Stimulated activated CD8-positive, alpha-beta memory T cell treated with anti-CD3 and anti-CD28 coated beads, Interleukin-2, amount 100 ng/mL, for 1 hour (primary cell): ENCODE measurements at places on chromosomes 5 and 9.

DNA sequence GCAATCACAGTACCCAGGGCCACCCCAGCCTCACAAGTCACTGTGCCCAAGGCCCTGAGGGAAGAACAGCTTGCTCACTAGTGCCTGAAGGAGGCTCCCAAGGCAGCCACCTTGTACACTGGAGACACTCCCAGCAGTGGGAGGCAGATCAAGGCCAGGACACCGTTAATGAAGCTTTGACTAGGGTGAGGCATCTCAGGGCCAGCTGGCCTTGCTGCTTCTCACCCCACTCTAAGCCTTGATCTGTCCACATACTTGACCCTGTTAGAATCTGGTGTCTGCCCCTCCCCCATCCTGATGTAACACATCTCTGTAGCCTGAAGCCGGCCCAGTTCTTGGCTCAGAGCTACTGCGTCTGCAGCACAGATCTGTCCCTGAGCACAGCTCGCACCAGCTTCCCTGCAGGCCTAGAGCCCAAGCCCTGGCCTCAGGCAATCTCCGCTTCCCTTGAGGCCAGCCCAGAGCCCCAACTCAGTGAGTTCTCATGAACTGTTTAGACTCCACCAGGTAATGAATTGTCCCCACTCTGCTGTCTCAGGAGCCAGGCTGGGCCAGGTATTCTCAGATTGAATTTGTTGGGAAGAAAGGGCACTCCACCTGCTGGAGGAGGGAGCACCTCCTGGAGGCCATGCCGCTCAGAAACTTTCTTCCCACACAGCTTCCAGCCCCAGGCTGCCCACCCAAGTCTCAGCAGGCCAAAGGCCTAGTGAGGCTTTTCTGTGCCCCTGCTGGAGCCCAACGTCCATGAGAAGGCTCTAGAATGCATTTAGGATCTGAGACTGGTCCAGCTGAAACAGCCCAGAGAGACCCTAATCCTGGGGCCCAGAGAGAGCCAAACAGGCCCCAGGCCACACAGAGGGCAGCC, 13.4 kb upstream of the JADE2 start:
- no peak for DNase-seq

GRCh38 chr5:91998774-91999173, 615.7 kb upstream of the ARRDC3 start:
- DNase-seq = no peak

GRCh38 chr5:145739843-145740242, 95.3 kb downstream of the PRELID2 start:
- DNase-seq = no peak

GRCh38 chr5:137462816-137463520, 36.2 kb downstream of the SPOCK1 start:
- DNase-seq = no peak

DNA sequence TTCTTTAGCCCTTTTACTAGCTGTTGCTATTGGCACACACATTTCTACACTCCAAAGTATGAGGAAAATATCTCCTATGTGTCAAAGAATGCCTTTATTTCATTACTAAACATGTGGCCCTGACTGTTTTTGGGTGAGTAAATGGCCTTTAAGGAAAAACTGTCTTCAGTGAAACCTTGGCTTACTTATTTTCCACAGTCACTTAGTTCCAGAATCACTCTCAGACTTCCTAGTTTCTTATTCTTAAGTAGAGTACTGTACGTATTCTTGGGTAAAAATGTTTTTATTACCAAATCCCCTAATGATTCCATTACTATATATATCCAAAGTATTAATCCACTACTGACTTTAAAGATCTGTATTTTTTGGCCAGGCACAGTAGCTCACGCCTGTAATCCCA, 27.5 kb downstream of the ERP44 start:
- DNase-seq = no peak

- no peak for DNase-seq
These were observed 35.3 kb upstream of the RNF20 start for GRCh38 chr9:101498323-101498722.

DNA sequence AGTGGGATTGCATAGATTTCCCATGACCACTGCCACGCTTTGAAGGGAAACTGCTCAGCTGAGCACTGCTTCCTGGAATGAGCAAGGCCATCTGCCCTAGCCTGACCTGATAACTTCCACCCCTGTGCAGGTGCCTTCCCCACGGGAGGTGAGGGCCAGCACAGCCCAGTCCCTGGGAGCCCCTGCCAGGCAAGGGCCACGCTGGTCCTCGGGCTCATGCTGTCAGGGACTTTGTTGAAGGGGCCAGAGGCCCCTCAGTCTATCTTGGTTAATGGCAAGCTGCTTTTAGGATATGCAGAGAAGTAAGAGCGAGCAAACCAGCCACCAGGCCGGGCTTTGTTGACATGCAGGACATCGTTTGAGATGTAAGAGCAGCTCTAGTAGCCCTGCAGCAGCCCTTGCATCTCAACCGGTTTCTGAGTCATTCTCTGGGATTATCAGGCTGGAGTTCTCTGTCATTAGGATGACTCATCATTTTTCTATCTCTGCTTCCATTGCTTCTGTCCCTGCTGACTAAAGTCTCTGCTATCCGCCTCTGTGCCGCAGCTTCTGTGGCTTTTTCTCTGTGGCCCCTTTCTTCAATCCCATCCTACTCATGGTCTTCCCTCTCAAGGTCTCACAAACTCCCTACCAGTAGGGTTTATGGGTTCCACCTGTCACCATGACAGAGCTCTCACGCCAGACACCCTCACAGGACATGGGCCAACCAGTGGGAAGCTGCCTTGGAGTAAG, 30.6 kb upstream of the IQGAP2 start:
- DNase-seq = no peak

GRCh38 chr9:38019731-38020130, 49.3 kb downstream of the SHB start:
- no peak for DNase-seq

GRCh38 chr9:22244139-22245011, 202.2 kb upstream of the DMRTA1 start:
- no peak for DNase-seq

DNA sequence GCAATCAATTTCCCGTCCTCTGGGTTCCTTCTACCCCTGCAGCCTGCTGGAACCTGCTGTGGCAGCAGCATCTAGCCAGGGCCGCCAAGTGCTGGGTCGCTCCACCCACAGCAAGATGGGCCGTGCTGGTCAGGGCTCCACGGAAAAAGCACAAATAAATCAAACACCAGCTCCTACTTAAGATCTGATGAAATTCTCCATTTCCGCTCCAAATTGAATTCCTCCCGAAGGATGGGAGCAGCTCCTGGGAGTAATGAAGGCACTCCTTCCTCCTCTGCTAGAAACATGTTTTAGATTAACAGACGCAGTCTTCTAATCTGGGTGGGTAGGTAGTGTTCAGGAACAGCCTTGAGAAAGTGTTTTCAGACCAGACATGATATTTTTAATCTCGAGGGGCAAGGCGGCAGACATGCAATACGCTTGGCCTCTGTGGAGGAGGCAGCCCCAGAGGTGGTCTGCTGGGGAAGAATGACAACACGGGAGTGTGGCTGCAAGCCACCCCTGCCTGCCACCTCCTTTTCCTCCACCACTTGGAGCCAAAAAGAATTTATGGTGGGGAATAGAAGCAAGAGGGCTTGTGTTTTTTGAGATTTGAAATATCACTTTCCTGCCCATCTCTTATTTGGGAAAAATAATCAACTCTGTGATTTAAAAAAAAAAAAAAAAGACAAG, 194.1 kb downstream of the AOPEP start:
- DNase-seq = no peak

- DNase-seq = no peak
These were observed 19.5 kb downstream of the ANKH start for GRCh38 chr5:14851999-14852526.

DNA sequence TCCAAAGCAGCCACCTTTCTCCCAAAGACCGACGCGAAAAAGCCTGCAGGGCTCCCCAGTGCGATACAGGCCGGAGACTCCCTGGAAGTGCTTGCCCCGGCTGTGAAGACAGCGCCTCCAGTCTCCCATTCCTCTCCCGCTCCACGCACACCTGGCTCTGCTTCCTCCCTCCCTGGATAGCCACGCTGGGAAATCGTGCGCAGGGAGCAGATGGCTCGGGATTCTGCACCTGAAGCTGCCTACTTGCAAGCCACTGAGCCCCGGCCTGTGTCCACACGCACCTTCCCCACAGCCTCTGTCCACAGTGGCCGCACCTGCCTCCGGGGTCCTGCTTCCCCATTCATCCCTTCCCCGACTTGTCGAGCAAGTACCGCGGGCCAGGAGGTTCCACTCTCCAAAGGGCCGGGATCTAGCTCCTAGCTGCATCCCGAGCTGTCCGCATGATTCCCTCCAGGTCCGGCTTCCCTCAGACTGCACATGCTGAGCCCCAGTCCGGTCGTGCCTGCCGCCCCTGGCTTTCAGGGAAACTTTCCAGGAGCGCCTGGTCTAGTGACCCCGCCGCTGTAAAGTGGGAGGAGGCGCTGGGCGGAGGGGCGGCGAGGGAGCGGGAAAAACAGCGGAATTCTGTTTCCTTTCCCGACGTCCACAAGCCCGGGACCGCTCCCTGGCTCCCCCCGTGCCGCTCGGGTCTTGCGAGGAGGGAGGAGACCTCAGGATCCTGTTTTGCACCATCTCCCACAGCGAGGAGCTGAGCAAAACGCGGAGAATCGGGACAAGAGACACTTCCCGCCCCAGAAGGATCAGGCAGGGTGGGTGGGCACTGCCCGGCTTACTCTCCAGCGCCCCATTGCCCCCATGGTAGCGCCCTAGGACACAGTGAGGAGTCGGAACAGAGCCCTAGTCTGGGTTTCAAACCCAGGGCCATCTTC, 2.0 kb downstream of the SEMA6A start:
- no peak for DNase-seq

DNA sequence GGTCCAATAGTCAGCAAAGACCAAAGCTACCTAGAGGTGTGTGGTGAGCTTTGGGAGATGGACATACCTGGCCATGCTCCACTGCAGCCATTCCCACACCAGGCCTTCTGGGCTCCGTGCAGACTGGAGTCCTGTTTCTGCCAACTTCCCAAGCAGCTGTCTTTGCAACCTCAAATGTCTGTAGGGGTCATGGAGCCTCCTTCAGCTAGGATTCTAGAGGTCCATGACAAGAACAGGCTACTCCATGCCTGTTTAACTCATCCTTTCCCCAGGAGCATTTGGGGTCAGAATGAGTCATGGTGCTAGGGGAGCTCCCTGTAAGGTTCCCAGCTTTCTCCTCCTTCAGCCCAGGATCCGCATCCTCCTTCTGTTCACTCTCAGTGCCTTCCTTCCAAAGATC, 17.1 kb downstream of the VPS13A start:
- DNase-seq = no peak

- no peak for DNase-seq
These were observed 8.0 kb downstream of the MCC start for GRCh38 chr5:113480243-113480642.

DNA sequence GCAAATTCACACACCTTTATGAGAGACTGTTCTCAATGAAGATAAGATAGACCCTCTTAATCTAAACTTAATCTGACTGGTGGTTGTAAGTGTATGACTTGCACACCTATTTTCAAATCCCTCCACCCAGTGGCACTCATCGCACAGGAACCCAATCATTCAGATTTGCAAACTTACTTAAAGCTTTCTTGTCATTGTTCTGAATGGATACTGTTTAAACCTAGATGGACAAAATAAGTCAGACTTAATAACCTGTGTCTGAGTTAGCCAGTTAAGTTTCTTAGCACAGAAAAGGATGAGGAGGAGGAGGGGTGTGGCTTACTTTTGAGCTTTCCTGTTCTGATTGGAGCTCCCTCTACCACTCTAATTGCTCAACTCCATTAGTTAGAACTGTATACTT, 252.4 kb upstream of the CCNH start:
- DNase-seq = no peak

- DNase-seq = peak; percentile 94
These were observed 1.1 kb upstream of the TRIM41 start for GRCh38 chr5:181221792-181222629.

DNA sequence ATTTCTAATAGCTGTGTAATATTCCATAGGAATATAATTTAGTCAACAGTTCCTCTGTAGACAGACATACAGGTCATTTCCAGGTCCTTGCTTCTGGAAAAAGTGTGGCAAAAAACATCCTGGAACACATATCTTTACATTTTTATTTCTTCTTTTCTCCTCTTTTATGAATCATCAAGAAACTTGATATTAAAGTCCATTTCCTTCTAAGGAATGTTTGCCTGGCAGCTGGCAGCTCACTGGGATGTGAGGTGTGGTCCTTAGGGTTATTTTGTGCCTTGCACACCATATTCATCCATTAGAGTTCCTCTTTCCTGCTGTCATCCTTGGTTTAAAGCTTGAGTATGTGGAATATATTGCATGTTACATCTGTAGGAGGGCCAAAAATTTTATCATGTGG, 122.0 kb downstream of the GALNT10 start:
- DNase-seq = no peak
